Left cardiac atrium (tissue), 4 donors: ENCODE measurements at places on chromosomes 11 and 22. TPM values are rescaled to one million over a fixed set of nuclear protein-coding genes. Genes with fewer than 3 reads are reported as not detected.

The PTGDR2 gene
- total RNA-seq = not detected

The FOLR2 gene
- 24.0 TPM for total RNA-seq

The FAM180B gene
- 0.41 TPM for total RNA-seq

The IFITM1 gene
- 215 TPM for total RNA-seq

The CARD16 gene
- 13.3 TPM for total RNA-seq

The BBOX1 gene
- 0.29 TPM for total RNA-seq

The DUSP8 gene
- 21.7 TPM for total RNA-seq

The PNPLA3 gene
- 1.5 TPM for total RNA-seq

The MRPL23 gene
- 42.8 TPM for total RNA-seq

The UBQLN3 gene
- total RNA-seq = 0.15 TPM

The ROBO4 gene
- 43.3 TPM for total RNA-seq

The SLN gene
- 669 TPM for total RNA-seq

The NNMT gene
- 119 TPM for total RNA-seq

The KRTAP5-7 gene
- total RNA-seq = not detected

The IL10RA gene
- total RNA-seq = 8.2 TPM

The ACRV1 gene
- not detected for total RNA-seq

The TEX54 gene
- total RNA-seq = not detected

The OR2D3 gene
- not detected for total RNA-seq

The PDE2A gene
- total RNA-seq = 41.6 TPM

The TENM4 gene
- 2.5 TPM for total RNA-seq

The TST gene
- total RNA-seq = 35.5 TPM

The PGA4 gene
- total RNA-seq = 3.0 TPM

The AQP11 gene
- total RNA-seq = 0.94 TPM

The ZNHIT2 gene
- total RNA-seq = 6.6 TPM

The POU2AF3 gene
- 0.18 TPM for total RNA-seq

The OSBP2 gene
- total RNA-seq = 11.6 TPM

The VWCE gene
- total RNA-seq = 1.1 TPM

The KRTAP5-9 gene
- total RNA-seq = not detected

The OR8D2 gene
- total RNA-seq = not detected

The OR5P2 gene
- total RNA-seq = not detected

The H19 gene
- 610 TPM for total RNA-seq

The OR51B5 gene
- total RNA-seq = not detected

The CASP1 gene
- total RNA-seq = 22.7 TPM

The MED15 gene
- 42.7 TPM for total RNA-seq

The CTSW gene
- total RNA-seq = 0.99 TPM

The ADM gene
- total RNA-seq = 21.9 TPM

The FXYD2 gene
- 1.9 TPM for total RNA-seq

The RFPL2 gene
- 0.12 TPM for total RNA-seq

The MAPK12 gene
- total RNA-seq = 14.7 TPM

The APOL2 gene
- total RNA-seq = 43.8 TPM

The ENTHD1 gene
- not detected for total RNA-seq

The MUC2 gene
- total RNA-seq = 0.26 TPM

The FOSL1 gene
- total RNA-seq = 1.3 TPM

The RCOR2 gene
- total RNA-seq = 8.3 TPM

The SLC22A9 gene
- not detected for total RNA-seq

The KRTAP5-10 gene
- not detected for total RNA-seq

The MS4A4A gene
- 43.9 TPM for total RNA-seq

The SLC22A25 gene
- total RNA-seq = not detected

The CCDC90B gene
- 30.4 TPM for total RNA-seq

The OR52A1 gene
- not detected for total RNA-seq

The SAMM50 gene
- 67.6 TPM for total RNA-seq

The HEPHL1 gene
- not detected for total RNA-seq

The GVQW3 gene
- 0.99 TPM for total RNA-seq

The HBB gene
- 264 TPM for total RNA-seq

The C11orf87 gene
- not detected for total RNA-seq
